Stimulated activated CD8-positive, alpha-beta memory T cell treated with anti-CD3 and anti-CD28 coated beads, Interleukin-4, amount 100 ng/mL, for 1 hour (primary cell): ENCODE measurements at places on chromosomes 16 and 17.

DNA sequence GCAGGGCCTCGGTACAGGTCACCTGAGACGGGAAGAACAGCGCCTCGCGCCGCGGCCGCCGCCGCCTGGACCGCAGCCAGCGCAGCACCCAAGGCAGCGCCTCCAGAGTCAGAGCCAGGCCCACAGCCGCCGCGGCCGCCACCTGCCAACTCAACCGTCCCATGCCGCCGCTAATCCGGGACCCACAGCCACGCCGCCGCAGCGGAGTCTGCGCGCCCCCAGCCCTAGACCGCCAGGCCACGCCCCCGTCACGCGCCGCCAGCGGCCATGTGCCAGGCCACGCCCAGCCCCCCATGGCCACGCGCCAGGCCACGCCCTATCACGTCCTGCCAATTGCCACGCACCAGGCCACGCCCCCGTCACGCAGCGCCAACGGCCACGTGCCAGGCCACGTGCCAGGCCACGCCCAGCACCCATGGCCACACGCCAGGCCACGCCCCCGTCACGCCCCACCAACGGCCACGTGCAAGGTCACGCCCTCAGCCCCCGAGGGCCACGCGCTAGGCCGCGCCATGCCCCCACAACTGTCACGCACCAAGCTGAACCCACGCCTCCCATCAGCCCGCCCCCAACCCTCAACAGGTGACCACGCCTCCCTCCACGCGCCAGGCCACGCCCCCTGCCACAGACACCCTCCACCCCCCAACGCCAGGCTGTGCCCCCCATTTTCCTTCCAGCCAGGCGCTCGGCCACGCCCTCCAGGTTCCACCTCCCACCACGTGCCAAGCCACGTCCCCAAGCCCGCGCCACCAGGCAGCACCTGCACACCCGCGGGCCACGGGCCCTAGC, at the start of gene PLD6:
Gene PLD6 (minus strand): TSS at position 210 of the 789 bp plus-strand sequence. CDS start 47 bp downstream, at position 163.
- peak; percentile 66 for DNase-seq

- no peak for DNase-seq
These were observed 43.4 kb downstream of the SPOP start for GRCh38 chr17:49634485-49634860.

- DNase-seq, result no peak
These were observed 109.5 kb downstream of the CDH8 start for GRCh38 chr16:61926766-61927165.

GRCh38 chr16:56691885-56692284, 9.6 kb downstream of the MT1X start:
- no peak for DNase-seq

- peak; percentile 57 for DNase-seq
These were observed 100.1 kb upstream of the CHMP6 start for GRCh38 chr17:80891397-80892018.

- DNase-seq, result no peak
These were observed 77.3 kb downstream of the WIPI1 start for GRCh38 chr17:68379692-68380677.

DNA sequence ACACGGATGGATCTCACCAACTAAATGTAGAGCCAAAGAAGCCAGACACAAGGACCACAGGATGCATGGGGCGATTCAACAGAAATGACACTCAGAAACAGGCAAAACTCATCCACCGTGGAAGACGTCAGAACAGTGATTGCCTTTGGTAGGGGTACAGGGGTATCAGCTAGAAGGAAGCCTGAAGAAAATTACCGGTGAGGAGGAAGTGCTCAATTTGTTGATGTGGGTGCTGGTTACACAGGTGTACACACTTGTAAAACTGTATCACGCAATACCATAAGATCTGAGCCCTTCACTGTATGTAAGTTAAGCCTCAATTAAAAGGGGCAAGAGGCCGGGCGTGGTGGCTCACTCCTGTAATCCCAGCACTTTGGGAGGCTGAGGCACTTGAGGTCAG, 226.1 kb downstream of the C16orf78 start:
- no peak for DNase-seq

DNA sequence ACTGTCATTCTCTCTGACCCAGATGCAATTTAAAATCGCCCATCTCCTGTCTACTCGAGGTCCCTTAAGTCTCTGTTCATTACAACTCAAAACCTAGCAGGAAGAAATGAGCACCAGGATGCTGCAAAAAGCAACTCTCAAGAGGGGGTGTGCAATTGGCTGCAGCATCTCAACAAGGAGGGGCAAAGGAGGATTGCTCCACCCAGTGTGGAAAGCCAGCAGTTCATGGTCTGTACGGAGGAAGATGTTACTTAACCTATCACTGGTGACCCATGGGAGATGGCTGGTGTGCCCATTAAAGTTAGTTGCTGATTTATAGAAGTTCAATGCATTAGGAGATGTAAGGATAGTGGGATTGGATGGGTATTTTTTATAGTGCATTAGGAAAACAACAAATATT, 147.4 kb downstream of the CDK5R1 start:
- DNase-seq, result no peak

DNA sequence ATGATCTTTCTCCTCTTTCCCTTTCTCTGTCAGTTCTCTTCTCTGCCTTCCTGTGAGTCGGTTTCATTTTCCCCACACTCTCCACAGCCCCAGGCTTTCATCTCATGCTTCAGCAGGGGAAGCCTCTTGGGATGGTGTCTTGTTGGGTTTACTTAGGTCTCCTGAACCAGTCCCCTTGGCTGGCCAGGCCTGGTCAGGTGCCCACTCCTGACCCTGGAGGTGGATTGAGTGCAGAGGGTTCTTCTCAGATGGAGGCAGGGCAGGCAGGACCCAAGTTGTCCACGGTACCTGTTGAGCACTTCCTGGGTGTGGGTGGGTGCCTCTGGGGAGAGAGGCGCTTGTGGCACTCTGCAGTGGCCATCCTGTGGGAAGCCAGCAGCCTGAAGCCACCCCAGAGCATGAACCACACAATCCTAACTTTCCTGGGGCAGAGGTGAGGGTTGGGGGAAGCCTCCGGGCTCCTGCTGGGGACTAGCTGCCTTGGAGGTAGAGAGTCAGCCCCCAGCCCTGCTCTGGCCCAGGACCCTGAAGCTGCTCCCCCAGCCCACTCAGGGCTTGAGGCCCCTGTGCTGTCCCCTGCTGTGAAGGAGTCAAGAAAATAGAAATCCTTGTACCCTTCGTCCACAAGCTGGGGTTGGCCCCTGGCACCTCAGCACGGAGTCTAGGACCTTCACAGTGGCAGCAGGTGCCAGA, 2.0 kb upstream of the RAP1GAP2 start:
- DNase-seq, result no peak

DNA sequence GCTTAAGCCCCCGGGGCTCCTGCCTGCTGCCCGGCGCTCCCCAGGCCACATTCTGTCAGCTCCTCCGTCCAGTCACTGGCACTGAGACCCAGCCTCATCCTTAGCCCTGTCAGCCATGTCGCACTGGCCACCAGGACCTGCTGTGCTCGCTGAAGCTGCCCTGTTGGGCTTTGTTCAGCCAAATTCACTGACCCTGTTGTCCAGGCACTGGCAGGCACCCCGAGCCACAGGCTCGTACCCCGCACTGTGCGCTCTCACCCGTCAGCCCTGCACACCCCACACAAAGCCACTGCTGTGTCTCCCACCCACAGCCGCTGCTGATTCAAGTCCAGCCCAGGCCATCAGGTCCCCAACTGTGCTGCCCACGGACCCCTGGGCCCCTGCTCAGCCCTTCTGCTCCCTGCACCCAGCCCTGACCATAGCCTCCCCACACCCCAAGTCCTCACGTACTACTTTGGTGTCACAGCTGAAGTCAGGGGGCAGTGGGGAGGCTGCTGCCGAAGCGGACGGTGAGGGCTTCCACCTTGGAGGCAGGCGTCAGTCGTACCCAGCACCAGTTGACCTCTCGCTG, 131.5 kb upstream of the CHMP6 start:
- no peak for DNase-seq

DNA sequence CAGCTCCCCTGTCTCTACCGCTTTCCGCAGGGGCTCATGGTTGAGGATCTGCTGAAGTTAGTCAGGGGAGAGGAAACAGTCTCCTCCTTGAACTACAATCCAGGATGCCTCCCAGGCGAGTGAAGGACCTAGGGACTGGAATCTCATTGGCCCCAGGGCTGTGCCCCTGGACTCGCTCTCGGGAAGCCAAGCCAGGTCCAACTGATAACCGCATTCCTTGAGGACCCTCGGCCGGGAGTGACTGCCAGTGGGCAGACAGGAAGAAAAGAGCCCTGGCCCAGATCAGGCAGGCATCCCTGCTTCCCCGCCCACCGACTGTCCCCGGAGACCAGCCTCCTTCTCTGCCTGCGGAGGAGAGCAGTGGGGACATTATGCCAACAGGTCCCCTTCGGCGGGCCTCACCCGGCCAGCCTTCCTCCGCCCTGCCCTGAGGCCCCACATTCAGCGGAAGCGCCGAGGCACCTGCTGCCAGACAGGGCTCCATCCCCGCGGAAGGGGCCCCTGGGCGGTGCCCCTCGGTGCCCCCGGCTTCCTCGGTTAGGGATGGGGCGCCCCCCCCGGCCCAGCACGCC, 776 bp downstream of the LRRC75A start:
- no peak for DNase-seq
